ENCODE measurements at places on chromosomes 12 and 14. TPM values are rescaled to one million over a fixed set of nuclear protein-coding genes. Genes with fewer than 3 reads are reported as not detected.

The CNTN1 gene
- not detected for total RNA-seq

The KLRC2 gene
- total RNA-seq, result not detected

The COL2A1 gene
- not detected for total RNA-seq

The CLEC9A gene
- not detected for total RNA-seq

GRCh38 chr14:72824051-72824450 is 69.8 kb downstream of the DPF3 start:
- H3K4me1 ChIP-seq, result no peaks in the 10 kb centered on the region
- no peaks in the 10 kb centered on the region for H3K36me3 ChIP-seq
- no peak overlapping the region for H3K4me3 ChIP-seq
- H3K27ac ChIP-seq, result no peak overlapping the region
- H3K27me3 ChIP-seq, result no peaks in the 10 kb centered on the region

- H3K27ac ChIP-seq, result no peak overlapping the region
- H3K4me3 ChIP-seq, result no peak overlapping the region
- no peaks in the 10 kb centered on the region for H3K27me3 ChIP-seq
Measured at GRCh38 chr12:119870457-119870856, 6.7 kb downstream of the CIT start.

GRCh38 chr14:101603096-101603495 is 41.8 kb downstream of the DIO3 start:
- H3K4me1 ChIP-seq, result peaks cover 4% of the 10 kb centered on the region
- H3K27ac ChIP-seq, result no peak overlapping the region
- no peaks in the 10 kb centered on the region for H3K36me3 ChIP-seq

DNA sequence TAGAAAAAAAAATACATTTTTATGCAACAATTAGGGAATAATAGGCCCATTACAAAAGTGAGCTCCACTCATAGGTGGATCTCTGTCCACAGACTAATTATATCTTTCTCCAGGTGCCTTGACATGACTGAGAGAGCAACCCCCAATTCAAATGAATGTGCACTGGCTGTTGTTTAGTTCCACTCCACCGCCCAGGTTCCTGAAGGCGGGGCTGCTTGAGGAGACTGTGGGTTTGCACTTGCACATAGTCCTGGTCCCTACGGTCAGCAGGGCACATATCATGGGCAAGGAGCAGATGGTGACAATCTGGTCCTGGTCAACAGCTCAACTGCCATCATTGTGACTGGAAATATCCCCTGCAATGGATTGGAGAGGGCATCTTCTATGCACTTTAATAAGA is 195.6 kb upstream of the PWP1 start:
- DNase-seq, result no peak
- peaks cover 33% of the 10 kb centered on the region for H3K4me1 ChIP-seq
- H3K36me3 ChIP-seq, result no peaks in the 10 kb centered on the region
- no peak overlapping the region for H3K4me3 ChIP-seq

- peaks cover 31% of the 10 kb centered on the region for H3K4me1 ChIP-seq
- H3K36me3 ChIP-seq, result no peaks in the 10 kb centered on the region
- H3K27ac ChIP-seq, result peak overlapping the region; percentile 99
- DNase-seq, result no peak
Measured at GRCh38 chr12:121673013-121673511, 3.6 kb upstream of the MORN3 start.

- DNase-seq, result no peak
- H3K4me3 ChIP-seq, result no peak overlapping the region
- H3K27ac ChIP-seq, result no peak overlapping the region
- H3K36me3 ChIP-seq, result no peaks in the 10 kb centered on the region
- no peaks in the 10 kb centered on the region for H3K27me3 ChIP-seq
- H3K4me1 ChIP-seq, result no peaks in the 10 kb centered on the region
Measured at GRCh38 chr12:115761784-115762183, 515.7 kb downstream of the MED13L start.

DNA sequence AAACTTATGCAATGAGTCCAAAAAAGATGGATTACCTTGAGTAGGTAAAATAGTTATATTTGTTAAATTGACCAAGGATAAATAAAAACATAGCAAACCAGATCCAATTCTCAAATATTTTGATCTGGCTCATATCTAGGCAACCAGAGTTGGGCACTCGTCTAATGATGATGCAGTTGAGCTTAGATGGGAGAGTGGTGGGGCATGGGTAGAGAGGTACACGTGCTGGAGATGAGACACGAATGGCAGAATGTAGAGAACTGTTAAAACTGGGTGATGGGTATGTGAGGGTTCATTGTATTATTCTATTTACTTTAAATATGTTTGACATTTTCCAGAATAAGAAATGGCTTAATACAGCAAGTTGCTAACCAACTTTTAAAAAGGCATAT is 7.6 kb upstream of the RNF34 start:
- no peak overlapping the region for H3K27ac ChIP-seq
- H3K36me3 ChIP-seq, result no peaks in the 10 kb centered on the region
- no peak overlapping the region for H3K4me3 ChIP-seq
- H3K27me3 ChIP-seq, result no peaks in the 10 kb centered on the region
